Urinary bladder (tissue), 4 donors: ENCODE measurements at places on chromosomes 2 and 18.

GRCh38 chr18:54130631-54131030, 93.8 kb downstream of the MBD2 start:
- DNase-seq = no peak

DNA sequence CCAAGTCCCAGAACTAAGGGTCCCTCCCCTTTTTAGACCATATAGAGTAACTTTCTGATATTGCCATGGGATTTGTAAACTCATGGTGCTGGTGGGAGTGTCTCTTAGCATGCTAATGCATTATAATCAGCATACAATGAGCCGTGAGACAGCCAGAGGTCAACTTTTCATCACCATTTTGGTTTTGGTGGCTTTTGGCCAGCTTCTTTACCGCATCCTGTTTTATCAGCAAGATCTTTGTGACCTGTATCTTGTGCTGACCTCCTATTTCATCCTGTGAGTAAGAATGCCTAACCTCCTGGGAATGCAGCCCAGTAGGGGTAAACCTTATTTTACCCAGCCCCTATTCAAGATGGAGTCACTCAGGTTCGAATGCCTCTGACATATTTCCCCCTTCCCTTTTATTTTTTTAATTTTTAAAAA, 148.2 kb downstream of the PHLPP1 start:
- no peak for DNase-seq

DNA sequence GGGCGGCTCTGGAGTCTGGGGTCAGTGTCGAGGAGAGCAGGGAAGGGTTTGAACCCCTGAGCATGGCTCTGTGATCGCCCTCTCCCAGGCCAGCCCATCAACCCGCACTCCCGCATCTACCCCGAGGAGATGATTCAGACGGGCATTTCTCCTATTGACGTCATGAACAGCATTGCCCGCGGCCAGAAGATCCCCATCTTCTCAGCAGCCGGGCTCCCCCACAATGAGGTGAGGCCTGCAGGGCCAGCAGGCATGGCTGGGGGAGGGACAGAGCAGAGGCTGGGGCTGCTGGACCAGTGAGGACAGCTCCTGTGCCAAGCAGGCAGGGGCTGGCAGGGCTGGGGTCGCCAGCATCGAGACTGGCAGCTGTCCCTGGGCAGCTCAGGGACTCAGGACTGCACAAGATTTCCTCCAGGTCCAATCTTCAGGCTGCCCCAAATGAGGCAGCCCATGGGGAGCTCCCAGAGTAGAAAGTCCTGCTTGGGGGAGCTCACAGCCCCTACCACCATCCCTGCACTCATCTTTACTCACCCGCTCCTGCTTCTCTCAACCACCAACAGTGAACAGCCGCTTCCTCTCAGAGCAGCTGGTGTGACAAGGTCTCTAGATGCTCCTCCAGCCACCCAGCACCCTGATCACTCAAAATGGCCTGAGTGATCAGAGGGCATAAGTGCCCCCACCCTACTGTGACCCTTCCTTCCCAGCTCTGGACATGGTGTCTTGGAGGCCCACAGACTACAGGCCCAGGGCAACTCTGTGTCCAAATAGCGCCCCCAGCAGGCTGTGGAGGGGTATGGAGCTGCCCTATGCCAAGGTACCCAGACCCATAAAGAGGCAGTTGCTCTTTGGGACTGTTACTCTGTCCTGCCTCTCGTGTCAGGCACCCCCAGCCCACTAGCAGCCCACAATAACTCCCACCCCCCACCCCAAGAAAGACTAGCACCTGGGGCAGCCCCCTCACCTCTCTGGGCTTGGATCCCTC, 18.3 kb upstream of the ANKRD53 start:
- no peak for DNase-seq

DNA sequence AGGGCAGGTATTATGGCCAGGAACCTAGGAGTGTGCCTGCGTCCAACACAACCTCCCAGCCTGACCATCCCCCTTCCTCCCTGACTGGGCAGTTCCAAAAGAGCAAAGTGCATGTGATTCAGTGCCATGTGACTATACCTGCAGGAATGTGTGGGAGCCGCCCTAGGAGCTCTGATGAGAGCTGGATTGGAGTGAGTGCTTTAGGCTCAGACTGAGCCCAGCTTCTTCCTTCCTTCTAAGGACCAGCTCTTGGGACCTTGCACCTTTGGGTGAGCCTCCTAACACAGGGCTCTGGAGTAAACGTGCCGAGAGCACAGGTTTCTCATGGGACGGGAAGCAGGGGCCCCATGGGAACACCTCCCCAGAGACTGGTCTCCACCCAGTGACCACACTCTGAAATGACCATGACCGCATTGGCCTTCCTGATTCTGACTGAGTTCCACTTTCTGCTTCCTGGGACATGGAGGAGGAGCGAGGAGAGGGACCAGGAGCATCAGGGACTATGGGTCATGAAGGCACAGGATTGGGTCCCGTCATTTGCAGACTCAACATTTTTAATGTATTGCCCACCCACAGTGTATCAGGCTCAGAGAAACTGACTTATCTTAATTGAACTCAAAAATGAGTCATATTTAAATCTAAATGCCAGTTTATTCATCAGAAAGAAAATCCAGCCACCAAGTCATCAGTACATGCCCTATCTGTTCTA, 87.8 kb upstream of the BCL2L11 start:
- DNase-seq = no peak

- DNase-seq = no peak
These were observed 120.2 kb downstream of the TSN start for GRCh38 chr2:121875585-121876185.

- DNase-seq = no peak
These were observed 88.8 kb downstream of the KYNU start for GRCh38 chr2:142966284-142966683.

GRCh38 chr18:49015886-49016647, 65.3 kb upstream of the SMAD7 start:
- DNase-seq = no peak

- DNase-seq = peak; percentile 13
These were observed 263.4 kb upstream of the MEIS1 start for GRCh38 chr2:66171530-66171929.

- DNase-seq = no peak
These were observed 34.7 kb downstream of the PTPN18 start for GRCh38 chr2:130390460-130391057.

DNA sequence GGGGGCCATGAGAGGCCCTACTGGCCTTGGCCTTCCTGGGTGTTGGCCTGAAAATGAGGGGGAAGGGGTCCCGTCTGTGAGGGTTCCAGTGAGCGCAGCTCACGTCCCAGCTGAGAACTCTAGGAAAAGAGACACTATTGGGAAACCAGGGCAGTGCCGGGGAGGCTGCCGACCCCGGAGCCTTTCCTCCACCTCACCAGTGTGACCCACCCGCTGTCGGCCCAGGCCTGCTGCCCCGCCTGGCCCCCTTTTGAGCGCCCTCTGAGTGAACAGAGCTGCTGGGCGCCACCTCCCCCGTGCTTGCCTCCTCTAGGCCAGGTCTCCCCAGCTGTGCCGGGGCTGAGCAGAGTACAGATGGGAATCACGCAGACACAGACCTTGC, 17.5 kb upstream of the ARHGEF4 start:
- no peak for DNase-seq

GRCh38 chr18:41905786-41906527, 49.1 kb upstream of the PIK3C3 start:
- no peak for DNase-seq

DNA sequence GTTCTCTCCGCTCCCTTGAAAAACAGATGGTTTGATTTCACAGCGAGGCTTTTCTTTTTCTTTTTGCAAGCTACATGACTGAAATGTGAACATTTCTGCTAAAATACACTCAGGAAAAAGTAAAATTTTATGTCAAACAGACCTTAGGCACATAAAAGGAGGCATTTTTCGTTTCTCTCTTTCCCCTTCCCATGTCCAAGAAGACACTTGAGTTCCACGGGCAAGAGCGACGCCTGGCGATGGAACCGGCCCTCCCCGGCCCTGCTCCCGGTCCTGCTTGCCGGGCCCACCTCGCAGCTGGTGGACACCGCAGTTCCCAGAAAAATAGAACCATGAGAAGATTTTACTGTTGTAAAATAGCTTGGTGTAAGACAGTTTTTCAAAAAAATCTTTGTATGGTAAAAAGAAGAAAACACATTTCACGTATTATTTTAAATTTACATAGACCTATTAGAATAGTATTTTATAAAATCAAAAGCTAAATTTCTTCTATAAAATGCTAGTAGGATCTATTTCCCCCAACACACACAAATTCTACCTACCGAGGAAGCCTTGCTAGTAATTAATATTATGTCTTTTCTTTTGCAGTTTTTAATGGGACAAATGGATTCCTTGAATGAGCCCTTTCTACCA, 2.3 kb upstream of the ALKAL2 start:
- peak; percentile 40 for DNase-seq

DNA sequence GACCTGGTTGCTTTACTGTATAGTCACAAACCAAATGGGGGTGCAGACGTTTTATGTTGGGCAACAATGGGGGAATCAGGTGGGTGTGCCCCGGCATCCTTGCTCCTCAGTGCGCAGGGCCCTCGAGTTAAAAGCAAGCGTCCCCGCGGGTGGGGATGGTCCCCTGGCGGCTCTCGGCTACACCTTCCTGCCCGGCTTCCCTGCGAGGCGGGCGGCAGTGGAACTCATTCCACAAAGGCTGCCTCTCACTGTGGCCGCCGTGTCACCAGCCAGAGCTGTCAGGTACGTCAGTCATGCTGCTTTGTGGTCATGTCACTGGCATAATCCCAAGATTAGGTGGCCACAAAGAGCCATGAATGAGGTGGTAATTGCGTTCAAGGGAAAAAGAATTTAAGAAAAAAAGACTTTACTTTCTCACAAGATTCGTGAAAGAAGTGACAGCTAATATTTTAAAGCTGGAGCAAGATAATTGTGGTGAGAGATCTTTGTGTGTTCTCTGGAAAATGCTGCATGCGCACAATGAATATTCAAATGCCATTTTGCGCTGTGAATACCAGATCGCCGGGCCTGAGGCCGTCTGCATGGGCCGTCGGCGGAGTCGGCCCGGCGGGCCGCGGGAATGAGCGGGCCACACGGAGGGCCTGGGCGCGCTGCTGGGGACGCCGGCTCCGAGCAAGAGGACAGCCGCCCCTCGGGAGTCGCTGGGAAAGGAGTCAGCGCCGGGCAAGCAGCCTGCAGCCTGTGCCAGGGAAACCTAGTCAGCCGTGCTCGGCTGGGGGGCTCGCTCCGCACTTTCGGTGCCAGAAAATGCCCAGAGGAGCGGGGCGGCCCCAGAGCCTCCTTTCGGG, 82.3 kb upstream of the LDLRAD4 start:
- DNase-seq = no peak

DNA sequence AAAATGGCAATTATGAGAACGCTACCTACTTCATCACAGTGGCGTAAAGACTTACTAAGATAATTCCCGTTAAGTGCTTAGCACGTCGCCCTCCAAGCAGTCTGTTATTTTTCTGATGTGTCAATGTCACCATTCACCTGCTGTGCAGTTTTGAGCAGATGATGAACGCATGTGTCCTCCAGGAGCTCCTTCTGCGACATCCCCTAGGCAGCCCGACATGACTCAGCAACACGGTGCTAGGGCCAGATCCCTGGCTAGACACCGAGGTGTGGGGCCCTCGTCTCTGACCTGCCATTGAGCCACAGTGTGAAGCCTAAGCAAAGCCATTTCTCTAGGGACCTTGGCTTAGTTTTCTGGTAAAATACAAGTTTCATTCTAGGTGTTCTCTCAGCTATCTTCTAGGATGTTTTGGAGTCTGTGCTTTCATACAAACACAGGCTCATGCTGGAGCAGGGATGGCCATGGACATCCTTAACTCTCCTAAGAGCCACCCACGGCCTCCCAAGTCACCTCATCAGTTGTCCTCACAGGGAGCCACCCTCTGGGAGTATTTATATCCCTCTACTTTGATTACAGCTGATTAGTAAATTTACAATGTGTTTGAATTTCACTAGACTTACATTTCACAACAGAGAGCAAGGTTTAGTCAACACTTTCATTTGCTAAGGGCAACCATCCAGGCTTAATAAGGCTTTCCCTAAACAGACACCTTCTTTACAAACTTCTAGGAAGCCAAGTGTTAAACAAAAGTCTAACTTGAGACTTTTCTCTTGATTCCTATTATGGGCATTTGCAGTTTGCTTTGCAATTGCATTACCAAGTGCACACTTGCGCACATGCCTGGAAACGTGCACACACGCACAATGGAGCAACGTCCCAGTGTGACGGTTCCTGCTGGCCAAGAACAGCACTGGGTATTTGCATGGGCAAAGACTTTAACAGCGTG, 376.8 kb upstream of the ID2 start:
- no peak for DNase-seq

- DNase-seq = peak; percentile 18
These were observed 42.6 kb upstream of the RAPGEF4 start for GRCh38 chr2:172693037-172693436.

GRCh38 chr2:239902749-239903201, 122.4 kb downstream of the NDUFA10 start:
- no peak for DNase-seq

- no peak for DNase-seq
These were observed 183.0 kb upstream of the HS6ST1 start for GRCh38 chr2:128501700-128502099.

DNA sequence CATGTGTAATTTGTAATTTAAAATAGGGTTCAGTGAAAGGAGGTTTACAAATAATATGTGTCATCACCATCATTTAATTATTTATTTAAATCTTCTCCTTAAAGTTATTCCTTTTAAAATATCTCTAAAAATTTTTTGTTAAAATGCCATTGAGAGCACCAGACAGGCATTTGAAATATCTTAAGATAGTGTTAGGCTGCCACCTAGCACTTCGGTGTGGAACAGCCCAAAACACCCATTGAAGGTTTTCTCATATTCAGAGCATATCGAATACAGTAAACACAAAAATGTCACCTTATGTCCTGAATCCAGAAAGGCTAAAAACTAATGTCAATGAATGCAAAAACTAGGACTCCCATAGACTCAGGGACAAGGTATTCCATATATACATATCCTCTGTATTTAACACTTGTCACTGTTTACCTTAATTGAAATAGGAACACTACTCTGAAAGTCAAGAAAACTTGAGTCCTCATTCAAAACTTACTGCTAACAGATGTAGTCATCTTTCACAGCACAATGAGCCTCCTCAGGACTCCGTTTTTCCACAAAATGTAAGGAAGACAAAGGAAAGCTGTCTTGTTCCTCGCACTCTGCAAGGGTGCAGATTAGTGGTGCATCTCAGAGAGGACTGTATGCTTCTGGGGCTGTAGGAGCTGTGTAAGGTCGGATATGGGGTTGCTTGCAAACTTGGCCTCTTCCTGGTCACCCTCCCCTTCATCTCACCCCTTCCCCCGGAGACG, 329.5 kb downstream of the PAX3 start:
- DNase-seq = peak; percentile 8

DNA sequence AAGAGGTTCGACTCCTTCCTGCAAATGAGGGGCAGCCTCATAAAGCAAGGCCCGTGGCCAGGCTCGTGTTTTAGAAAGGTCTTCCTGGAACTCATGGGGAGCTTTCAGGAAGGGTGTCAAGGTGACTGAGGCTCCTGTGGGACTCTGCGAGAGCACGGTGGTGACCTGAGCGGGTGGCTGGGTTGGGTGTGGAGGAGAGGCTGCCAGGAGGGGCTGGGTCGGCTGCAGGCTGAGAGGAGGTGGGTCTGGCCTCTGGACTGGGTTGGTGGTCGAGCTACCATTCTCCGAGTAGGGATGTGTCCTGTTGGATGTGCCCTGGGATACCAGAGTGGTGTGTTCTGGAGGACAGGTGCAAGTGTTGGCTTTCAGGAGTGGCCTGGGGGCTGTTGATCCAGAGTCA, 86.4 kb downstream of the DGKD start:
- no peak for DNase-seq
